ENCODE measurements at places on chromosomes 6 and 20.

- DNase-seq = no peak
Measured at GRCh38 chr20:44651684-44652423, at the start of gene ADA. Gene ADA (minus strand): TSS chr20:44651699. CDS start chr20:44651607, 92 bp downstream.

DNA sequence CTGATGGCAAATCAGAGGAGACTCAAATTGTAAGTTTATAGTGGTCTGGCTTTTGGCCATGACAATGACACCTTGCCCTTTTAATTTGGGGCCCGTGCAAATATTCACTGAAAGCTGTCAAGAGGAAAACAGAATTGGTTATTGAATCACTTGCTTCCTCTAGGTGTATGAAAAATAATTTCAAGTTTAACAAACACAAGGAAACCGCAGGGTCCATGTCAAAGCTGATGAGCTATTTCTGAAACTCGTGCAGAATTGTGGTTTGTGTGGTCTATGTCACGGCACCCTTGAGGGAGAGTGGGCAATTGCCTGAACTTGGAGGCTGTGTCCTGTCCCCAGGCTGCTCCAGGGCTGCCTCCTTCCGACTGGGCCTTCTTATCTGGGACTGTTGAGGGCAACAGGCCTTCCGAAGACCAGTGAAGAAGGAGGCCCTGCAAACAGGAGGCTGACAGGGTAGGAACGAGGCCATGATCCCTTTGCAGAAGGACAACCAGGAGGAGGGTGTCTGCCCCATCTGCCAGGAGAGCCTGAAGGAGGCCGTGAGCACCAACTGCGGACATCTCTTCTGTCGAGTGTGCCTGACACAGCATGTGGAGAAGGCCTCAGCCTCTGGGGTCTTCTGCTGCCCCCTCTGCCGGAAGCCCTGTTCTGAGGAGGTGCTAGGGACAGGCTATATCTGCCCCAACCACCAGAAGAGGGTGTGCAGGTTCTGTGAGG, 788 bp downstream of the TRIM40 start:
- DNase-seq = no peak

DNA sequence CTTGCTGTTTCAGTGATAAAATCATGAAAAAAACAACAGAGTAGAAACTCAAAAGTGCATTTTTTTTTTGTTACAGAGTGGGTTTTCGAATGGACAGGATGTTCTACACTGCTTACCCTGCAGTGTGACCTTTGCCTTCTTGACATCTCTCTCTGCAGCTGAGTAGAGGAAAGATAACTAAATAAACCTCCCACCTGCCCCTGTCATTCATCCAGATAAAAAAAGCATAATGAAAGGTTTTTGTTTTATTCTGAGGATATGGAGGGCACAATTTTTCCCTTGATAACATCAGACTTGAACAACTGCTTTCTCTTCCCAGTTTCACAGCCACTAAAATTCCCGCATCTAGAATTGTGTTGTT, 193.6 kb upstream of the FOXQ1 start:
- DNase-seq = no peak

DNA sequence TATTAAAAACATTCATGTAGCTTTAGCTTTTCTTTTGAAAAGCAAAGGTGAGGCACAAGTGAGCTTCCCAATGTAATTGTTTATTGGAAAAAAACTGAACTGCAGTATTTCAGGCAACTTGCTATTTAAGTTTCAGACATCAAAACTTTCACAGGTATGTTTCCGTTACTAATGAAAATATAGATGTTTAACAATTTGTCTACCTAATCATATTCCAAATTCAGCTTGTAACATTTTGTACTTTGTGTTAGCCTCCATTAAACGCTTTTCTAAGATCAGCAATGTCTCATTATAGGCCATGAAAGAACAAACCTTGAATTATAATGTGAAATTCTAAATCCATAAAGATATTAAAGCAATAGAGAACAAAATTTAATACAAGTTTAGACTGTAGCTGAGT, 69.5 kb downstream of the AHI1 start:
- no peak for DNase-seq

DNA sequence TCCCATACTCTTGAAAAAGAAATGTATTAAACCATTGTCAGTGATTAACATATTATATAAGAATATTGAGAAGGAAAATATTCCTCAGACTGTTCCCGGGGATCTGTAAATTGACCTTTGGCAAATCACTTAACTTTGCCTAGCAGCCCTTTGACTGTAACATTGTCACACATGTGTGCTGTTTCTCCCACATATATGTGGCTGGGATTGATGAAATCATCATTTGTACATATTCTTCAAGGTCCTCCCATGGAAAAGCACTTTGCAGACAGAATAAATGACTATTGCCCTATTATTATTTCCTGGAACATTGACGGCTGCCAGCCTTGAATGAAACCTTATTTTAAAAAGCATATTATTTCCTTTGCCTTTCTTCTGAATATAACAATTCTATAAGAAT, 36.4 kb upstream of the TRERF1 start:
- no peak for DNase-seq

DNA sequence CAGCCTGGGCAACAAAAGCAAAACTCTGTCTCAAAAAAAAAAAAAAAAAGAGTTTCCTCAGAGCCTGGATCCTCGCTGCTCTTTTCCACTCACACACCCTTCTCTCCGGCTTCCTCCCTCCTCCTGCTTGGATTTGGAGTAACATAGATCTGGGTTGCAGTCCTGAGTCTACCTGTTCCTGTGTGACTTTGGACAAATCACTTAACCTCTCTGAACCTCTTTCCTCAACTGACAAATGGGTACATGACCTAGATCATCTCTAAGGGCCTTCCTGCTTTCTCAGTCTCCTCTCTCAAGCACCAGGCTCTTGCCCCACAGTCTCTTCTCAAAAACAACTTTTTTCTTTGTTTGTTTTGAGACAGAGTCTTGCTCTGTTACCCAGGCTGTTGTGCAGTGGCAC, 5.6 kb upstream of the R3HDML start:
- DNase-seq = no peak

DNA sequence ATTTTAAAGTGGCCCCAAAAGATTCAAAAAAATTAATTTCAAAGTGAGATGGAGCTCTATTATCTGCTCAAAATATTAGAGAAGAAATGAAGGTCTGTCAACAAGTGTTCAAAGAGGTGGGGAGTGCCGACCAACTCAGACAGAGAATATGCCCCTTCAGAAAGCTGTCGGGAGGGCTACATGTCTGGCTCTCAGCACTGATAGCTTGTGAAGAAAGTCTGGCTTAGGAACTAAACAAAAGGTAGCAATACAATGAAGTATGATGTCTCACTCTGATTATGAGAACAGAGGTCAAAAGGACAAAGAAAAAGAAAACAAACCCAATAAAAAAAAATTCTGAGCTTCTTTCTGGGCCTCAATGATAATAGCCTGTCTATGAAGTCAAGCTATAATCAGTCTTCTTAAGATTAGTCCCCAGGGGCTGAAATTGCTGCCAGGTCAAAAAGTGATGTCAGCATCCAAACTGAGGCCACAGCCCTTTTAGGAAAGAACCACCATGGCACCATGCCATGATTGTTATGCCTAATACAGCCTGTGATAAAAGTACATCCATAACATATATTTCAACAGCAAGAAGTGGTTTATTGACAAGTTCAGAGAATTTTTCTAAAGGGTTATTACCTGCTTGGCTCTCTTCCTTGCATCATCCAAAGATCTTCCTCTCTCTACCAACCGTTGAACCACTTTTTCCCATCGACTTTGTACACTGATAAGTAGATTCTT, 150.9 kb downstream of the DST start:
- no peak for DNase-seq

- peak; percentile 24 for DNase-seq
Measured at GRCh38 chr6:137550535-137550934, 56.3 kb upstream of the OLIG3 start.

DNA sequence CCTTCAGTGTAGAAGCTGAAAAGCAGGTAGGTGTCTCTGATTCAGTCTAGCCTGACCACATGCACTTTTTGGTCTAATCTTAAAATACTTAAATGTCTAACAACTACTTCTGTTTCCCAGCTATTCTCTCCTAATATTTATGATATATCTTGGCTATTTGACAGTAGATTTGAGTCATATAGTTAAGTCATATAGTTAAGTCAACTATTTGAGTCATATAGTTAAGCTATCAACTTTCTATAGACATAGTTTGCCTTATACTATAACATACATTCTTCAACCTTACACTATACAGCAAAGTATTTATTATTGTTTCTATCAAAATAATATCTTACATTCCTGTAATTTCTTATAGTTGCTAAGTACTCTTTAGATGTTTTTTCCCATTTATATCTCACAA, 110.9 kb downstream of the GMDS start:
- no peak for DNase-seq

GRCh38 chr6:28225056-28225834, at the start of gene ZSCAN9:
Gene ZSCAN9 (plus strand): TSS chr6:28225275. CDS start chr6:28227085, 1,810 bp downstream.
- DNase-seq = peak; percentile 33

GRCh38 chr6:110548110-110548847, 71.9 kb upstream of the SLC22A16 start:
- DNase-seq = no peak

GRCh38 chr20:43690943-43691598, 24.2 kb downstream of the MYBL2 start:
- DNase-seq = no peak

DNA sequence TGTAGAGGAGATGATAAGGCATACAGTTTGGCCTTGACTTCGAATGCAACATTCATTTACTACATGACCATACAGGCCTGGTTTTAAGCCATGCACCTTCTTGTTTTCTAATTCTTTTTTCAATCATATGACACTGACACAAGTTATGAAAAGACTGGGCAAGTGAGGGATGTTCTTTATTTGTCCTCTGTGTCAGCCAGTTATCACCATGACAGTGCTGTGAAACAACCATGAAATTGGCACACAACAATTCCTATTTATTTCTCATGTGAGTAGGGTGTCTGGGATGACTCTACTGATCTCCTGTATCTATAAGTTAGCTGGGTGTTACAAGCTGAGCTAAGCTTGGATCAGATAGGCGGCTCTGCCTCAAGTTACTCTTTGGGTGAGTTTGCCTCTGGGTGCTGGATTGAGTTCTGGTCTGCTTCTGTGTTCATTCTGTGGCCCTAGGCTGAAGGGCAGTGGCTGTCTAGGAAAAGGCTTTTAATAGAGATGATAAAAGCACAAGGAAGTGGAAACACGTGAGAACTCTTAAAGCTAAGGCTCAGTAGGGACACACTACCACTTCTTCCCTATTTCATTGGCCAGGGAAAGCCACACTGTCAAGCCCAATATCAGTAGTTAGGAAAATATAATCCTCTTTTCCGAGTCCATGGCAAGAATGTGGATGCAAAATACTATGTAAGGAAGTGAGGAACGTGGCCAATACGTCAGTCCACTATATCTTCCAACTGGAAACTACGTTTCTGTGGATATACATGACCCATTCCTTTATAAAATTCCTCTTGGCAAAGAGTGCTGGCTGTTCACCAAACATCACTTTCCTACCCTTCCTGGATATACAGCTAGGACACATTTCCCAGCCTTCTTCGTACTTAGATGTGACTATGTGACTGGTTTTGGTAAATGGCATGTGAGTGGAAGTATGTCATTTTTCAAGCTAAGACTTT, 126.2 kb upstream of the RNF24 start:
- no peak for DNase-seq

GRCh38 chr6:51398064-51398705, 579.5 kb downstream of the TFAP2B start:
- DNase-seq = peak; percentile 86

DNA sequence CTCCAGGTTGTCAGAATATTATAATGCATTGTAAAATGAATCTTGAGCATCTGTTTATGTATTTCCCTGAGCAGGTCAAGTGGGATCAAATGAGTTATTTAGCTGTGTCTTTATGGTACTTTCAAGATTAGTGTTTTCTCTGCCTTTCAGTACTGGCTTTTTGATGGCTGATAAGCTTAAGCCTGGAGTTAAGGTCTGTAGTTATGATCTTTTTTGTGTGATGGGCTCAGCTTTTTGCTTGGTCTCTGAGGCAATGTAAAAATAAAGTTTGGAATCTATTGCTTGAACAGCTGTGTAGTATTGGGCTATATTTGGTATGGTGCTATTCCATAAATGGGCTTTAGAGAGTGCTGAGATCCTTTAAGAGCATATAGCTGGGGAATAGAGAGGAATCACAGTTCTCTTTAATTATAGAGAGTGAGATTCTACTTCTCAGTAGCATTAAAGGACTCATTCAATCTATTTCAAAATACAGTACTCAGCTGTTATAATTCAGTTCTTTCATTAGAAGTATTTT, 40.7 kb downstream of the ZNF451 start:
- no peak for DNase-seq

DNA sequence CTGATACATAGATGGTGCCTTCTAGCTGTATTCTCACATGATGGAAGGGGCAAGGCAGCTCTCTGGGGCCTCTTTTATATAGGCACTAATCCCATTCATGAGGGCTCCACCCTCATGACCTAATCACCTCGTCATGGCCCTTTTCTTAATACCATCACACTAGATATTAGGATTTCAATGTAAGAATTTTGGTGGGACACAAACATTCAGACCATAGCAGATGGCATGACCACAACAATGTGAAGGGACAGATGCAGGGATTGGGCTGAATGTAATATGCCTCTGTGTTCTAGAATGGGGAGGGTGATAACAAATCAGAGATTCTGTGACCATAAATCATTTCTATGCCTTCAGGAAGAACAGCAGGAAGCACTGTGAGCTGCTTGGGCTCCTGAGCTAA, 145.8 kb downstream of the LCA5 start:
- no peak for DNase-seq

DNA sequence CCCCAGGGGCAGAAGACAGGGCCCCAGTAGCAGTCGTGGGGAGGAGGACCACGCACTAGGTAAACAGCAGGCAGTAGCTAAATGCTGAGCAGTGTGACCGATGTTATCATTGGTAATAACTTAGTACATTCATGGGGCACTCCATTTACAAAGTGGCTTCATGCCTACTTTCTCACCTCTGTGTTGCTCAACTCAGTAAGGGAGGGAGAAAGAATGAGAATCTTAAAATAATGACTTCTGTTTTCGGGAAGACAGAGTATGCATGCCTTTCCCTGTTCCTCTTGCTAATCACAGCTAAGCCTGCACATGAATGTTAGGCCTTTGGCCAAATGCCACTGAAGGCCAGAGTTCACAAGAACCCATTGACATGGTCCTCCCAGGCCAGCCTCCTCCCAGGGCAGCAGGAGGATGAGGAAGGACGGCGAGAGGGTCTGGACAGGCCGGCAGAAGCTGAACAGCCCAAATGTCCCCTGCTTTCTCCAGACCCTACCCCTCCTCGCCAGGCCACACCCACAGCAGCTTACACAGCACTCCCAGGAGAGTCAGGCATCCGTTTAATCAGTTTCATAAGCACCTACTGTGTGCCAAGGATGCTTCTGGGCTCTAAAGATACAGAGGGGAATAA, 183.4 kb downstream of the ANKRD60 start:
- no peak for DNase-seq

GRCh38 chr6:45553730-45554344, 176.1 kb upstream of the SUPT3H start:
- no peak for DNase-seq

Measured in NCI-H1436 treated with DMSO at 0.1 percent for 48 hours (cell line).